ENCODE measurements at places on chromosomes 1 and 21.
A peak's percentile ranks its signal among the peaks of the same experiment; 100 is the strongest.

DNA sequence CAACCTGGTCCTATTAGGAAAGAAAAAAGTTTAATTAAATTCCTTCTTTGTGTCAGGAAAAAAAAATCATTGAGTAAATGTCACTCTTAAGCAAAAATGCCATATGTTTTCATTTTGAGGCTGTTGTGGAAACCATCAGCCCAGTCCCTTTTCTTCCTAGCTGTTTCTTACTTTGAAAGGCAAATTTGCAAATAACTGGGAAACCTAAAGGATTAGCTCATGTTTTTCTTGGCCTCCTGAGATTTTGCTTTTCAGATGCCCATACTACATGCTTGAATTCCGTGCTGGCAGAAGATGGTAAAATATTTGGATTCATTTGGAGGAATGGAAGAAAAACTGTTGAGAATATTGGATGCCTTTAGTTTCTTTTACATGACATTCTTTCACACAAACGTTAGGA is 182.1 kb upstream of the ADAMTS5 start:
- no peaks in the 10 kb centered on the region for H3K27me3 ChIP-seq
- no peaks in the 10 kb centered on the region for H3K36me3 ChIP-seq
- H3K27ac ChIP-seq: no peak overlapping the region
- no peaks in the 10 kb centered on the region for H3K4me1 ChIP-seq

DNA sequence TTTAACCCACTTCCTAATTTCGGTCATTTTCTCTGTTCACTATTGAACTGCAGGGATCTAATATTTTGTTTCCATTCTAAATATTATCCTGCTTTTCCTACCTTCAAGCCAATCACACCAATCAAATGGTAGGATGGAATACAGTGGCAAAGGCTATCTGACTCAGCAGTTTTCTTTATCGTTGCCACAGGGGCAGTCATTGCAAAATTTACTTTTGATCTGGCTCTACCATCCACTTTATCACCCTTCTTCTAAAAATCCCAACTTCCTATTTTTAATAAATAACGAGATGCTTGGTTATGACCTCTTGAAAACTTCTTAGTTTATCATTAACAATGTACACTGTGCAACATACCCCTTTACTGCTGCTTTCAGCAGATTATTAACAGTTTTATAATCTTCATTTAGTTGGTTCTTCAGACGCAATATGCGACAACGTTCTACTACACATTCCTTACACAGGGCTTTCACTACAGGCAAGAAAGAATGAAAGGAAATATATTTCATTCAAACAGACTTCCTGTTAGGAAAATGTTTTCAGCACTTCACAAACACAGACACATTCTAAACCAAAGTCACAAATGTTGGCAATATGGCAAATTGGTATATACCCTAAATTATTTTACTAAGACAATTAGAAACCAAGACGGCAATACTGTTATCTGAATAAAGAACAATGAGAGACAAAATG is 52.3 kb upstream of the RAP1GAP start:
- H3K4me3 ChIP-seq: no peak overlapping the region
- no peak overlapping the region for H3K27ac ChIP-seq
- no peaks in the 10 kb centered on the region for H3K4me1 ChIP-seq
- peaks cover 85% of the 10 kb centered on the region for H3K36me3 ChIP-seq
- no peak for DNase-seq
- no peaks in the 10 kb centered on the region for H3K27me3 ChIP-seq

DNA sequence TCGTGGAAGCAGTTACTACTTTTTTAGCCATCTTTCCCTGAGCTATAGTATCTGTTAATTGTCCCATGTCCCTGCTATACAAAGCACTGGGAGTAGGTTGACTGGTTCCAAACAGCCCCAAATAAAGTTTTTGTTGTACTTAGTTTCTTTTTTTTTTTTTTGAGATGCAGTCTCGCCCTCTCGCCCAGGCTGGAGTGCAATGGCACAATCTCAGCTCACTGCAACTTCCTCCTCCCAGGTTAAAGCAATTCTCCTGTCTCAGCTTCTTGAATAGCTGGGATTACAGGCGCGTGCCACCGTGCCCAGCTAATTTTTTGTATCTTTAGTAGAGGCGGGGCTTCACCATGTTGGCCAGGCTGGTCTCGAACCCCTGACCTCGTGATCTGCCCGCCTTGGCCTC is 3.3 kb downstream of the NCSTN start:
- H3K27ac ChIP-seq: no peak overlapping the region
- H3K36me3 ChIP-seq: peaks cover 59% of the 10 kb centered on the region
- H3K4me3 ChIP-seq: no peak overlapping the region
- H3K27me3 ChIP-seq: no peaks in the 10 kb centered on the region
- DNase-seq: no peak

DNA sequence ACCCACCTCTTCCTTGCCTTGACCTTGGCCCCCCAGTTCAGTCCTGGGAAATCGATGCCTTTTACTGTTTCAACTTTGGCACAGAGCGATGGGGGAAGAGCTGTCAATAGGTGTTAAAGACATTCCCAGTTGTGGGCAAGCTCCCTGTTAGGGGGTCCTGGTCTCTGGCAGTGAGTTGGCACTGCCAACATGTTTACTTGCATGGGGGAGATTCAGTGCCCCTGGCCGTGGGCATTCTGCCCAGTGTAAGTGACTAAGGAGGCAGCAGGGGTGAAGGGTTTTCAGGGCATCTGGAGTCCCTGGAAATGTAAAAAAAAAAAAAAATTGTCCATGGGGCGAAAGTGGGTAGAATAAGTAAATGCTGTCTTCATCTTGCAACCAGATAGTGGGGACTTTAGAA is 407.0 kb downstream of the PTPRU start:
- DNase-seq: no peak
- H3K36me3 ChIP-seq: no peaks in the 10 kb centered on the region
- H3K27ac ChIP-seq: no peak overlapping the region
- H3K27me3 ChIP-seq: peaks cover 61% of the 10 kb centered on the region
- no peaks in the 10 kb centered on the region for H3K4me1 ChIP-seq
- H3K4me3 ChIP-seq: no peak overlapping the region

DNA sequence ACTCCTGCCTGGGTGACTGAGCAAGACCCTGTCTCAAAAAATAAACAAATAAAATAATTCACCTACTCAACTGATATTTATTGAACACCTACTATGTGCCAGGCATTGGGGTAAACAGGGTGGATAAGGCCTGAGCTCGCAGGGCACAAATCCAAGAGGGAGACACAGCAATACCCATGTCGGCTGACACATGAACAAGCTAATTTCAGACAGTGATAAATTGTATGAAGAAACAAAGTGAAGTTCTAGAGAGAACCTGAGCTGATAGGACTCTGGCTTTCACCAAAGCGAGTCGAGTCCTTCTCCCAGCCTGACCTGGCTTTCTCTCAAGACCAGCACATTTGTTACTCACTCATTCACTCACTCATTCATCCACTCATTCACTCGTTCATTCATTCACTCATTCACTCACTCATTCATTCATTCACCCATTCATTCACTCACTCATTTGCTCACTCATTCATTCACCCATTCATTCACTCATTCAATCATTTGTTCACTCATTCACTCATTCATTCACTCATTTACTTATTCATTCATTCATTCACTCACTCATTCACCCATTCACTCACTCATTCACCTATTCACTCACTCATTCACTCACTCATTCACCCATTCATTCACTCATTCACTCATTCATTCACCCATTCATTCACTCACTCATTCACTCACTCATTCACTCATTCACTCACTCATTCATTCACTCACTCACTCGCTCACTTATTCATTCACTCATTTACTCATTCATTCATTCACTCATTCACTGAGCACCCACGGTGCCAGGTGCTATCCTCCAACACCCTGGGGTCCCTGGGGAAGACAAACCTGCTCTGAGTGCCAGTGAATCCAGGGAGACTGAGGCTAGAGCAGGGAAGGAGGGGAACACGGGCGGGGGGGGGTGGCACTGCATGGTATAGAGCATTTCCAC is 37.4 kb upstream of the CASZ1 start:
- H3K4me1 ChIP-seq: peaks cover 6% of the 10 kb centered on the region
- H3K36me3 ChIP-seq: no peaks in the 10 kb centered on the region
- DNase-seq: no peak

- no peaks in the 10 kb centered on the region for H3K36me3 ChIP-seq
- no peak overlapping the region for H3K27ac ChIP-seq
- no peak for DNase-seq
- H3K4me3 ChIP-seq: no peak overlapping the region
- H3K27me3 ChIP-seq: peaks cover 8% of the 10 kb centered on the region
These were observed 61.3 kb downstream of the KIRREL1 start for GRCh38 chr1:158054721-158055120.

DNA sequence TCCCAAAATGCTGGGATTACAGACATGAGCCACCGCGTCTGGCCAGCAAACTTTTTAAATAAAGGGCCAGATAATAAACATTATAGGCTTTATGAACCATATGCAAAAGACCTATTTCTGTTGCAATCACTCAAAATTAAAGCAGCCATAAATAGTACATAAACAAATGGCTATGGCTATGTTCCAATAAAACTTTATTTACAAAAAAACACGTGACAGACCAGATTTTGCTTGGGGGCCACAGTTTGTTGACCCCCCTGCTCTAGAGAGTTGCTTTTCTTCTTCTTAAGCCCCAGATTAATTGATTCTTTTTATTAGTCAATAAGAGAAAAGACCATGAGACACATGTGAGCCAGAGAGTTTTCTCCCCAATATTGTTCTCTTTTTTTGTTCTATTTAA is 138.3 kb downstream of the MACF1 start:
- no peak for DNase-seq
- peaks cover 88% of the 10 kb centered on the region for H3K36me3 ChIP-seq
- H3K27me3 ChIP-seq: no peaks in the 10 kb centered on the region
- no peaks in the 10 kb centered on the region for H3K4me1 ChIP-seq

DNA sequence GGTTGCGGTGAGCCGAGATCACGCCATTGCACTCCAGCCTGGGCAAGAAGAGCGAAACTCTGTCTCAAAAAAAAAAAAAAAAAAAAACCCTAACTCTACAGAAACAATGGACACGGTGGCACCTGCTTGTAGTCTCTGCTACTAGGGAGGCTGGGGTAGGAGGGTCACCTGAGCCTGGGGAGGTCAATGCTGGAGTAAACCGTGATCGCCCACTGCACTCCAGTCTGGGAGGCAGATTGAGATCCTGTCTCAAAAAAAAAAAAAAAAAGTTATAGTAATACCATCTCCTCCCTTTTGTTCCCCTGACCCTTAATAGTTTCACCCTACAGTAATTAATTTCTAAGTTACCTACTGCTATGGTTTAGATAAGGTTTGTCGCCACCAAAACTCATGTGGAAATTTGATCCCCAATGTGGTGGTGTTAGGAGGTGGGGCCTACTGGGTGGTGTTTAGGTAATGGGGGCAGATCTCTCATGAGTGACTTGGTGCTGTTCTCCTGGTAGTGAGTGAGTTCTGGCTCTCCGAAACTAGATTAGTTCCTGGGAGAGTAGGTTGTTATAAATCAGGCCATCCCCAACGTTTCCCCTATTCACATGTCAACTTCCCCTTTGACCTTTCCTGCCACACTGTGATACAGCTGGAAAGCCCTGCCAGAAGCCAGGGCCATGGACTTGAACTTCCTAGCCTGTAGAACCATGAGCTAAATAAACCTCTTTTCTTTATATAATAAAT is 9.8 kb downstream of the FBXO42 start:
- DNase-seq: no peak
- no peaks in the 10 kb centered on the region for H3K27me3 ChIP-seq
- H3K4me1 ChIP-seq: peaks cover 51% of the 10 kb centered on the region
- peak overlapping the region; percentile 40 for H3K27ac ChIP-seq
- no peak overlapping the region for H3K4me3 ChIP-seq
- peaks cover 4% of the 10 kb centered on the region for H3K36me3 ChIP-seq

GRCh38 chr1:226887006-226887405 is 16.6 kb downstream of the PSEN2 start:
- no peaks in the 10 kb centered on the region for H3K27me3 ChIP-seq
- H3K27ac ChIP-seq: peak overlapping the region; percentile 69
- DNase-seq: no peak
- H3K4me1 ChIP-seq: peaks cover 58% of the 10 kb centered on the region

DNA sequence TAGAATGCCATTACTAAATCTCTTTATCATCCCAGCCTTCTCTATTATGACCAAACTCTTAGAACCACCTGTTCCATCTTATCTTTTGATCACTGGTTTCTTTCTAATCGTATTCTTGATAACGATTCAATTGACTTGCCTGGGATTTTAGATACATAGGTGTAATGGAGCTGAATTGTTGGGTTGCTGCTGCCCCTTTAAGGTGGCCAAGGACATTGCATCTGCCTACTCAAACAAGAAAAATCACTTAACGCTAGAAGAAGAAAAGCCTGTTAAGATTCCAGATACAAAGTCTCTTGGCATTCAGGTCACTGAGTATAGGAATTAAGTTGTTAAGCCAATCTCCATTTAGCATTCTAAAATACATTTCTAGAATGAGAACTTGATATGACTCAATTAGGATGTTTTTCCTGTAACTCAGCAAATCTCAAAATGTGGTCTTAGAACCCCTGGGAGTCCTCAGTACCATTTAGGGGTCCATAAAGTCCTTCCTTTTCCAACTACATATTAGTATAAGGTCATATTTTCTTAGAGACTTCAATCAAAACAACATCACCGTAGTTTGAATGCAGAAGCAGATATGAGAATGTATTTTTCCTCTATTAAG is 12.4 kb downstream of the NEXN start:
- no peaks in the 10 kb centered on the region for H3K27me3 ChIP-seq
- DNase-seq: no peak
- peaks cover 54% of the 10 kb centered on the region for H3K4me1 ChIP-seq
- peak overlapping the region; percentile 48 for H3K4me3 ChIP-seq
- peaks cover 13% of the 10 kb centered on the region for H3K36me3 ChIP-seq
